ENCODE measurements at places on chromosomes 2 and 18.

DNA sequence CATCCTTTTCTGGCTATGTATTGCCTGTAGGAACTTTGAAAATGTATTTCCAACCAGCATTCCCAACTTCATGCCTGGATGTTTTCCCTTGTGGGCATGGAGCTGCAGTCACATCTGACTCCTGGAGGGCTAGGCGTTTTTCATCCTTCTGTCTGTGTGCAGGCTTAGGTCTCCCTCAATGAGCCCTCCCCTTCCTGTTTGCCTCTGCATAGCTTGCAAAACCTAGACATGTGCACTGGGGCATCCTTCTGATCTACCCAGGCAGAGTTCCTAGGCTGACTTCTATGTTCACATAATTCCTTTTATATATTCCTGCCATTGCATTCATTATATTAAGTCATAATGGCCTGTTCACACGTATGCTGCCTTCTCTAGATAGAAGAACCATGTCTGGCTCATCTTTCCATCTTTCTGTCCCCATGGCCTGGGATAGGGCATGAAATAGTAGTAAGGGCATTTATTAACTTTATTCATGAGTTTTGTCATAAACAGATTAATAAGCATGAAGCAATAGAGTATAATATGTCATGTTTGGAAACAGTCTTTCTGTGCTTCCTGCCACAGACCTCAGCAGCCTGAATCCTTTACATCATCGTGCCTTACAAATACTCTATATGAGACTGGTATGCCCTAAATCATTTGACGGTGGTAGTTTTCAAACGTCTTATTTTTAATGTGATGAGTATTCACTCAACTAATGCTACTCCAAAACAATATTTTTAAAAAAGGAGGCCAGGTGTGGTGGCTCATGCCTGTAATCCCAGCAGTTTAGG, 195.6 kb downstream of the TGIF1 start:
- no peak overlapping the region for H3K27ac ChIP-seq
- H3K36me3 ChIP-seq = no peaks in the 10 kb centered on the region

GRCh38 chr2:27060323-27060722, 8.9 kb downstream of the AGBL5 start:
- H3K27ac ChIP-seq = no peak overlapping the region
- peaks cover 33% of the 10 kb centered on the region for H3K36me3 ChIP-seq
- DNase-seq = no peak

- peaks cover 17% of the 10 kb centered on the region for H3K4me1 ChIP-seq
- no peak for DNase-seq
- H3K4me3 ChIP-seq = peak overlapping the region; percentile 52
- no peaks in the 10 kb centered on the region for H3K36me3 ChIP-seq
- no peak overlapping the region for H3K27ac ChIP-seq
Observed at GRCh38 chr2:71455741-71456569, 2.6 kb downstream of the DYSF start.

- DNase-seq = no peak
- H3K4me3 ChIP-seq = peak overlapping the region; percentile 86
- H3K27me3 ChIP-seq = peaks cover 44% of the 10 kb centered on the region
- peaks cover 17% of the 10 kb centered on the region for H3K36me3 ChIP-seq
- peaks cover 35% of the 10 kb centered on the region for H3K4me1 ChIP-seq
Observed at GRCh38 chr2:169365029-169365480, 2.7 kb upstream of the LRP2 start.

DNA sequence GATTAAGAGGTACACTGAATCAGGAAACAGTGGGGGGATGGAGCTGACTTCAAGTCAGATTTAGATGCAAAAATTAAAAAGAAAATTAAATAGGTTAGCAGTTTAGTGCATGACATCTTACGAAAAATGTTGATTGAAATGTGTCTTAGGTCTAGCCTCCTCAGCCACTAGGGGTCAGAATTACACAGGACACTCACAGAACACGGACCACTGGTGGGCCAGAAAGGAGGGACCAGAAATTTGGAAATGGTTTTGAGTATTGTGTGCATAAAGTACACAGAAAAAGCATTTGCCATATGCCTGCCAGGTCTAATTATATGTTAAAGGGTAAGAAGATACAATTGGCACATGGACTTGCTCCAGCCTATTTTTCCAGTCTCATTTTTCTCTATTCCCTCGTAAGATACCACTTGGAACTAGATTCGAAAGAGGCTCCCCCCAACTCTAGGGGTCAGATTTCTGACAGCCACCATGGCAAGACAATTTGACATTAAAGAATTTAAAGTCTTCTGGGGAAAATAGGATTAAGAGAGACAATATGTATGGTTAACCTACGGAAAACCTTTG, 550.2 kb upstream of the SETBP1 start:
- no peak for DNase-seq
- H3K36me3 ChIP-seq = no peaks in the 10 kb centered on the region
- no peak overlapping the region for H3K27ac ChIP-seq
- no peak overlapping the region for H3K4me3 ChIP-seq

GRCh38 chr2:51258301-51258700, 226.4 kb upstream of the NRXN1 start:
- no peaks in the 10 kb centered on the region for H3K36me3 ChIP-seq
- no peaks in the 10 kb centered on the region for H3K27me3 ChIP-seq
- H3K4me3 ChIP-seq = no peak overlapping the region
- H3K4me1 ChIP-seq = no peaks in the 10 kb centered on the region
- DNase-seq = no peak

DNA sequence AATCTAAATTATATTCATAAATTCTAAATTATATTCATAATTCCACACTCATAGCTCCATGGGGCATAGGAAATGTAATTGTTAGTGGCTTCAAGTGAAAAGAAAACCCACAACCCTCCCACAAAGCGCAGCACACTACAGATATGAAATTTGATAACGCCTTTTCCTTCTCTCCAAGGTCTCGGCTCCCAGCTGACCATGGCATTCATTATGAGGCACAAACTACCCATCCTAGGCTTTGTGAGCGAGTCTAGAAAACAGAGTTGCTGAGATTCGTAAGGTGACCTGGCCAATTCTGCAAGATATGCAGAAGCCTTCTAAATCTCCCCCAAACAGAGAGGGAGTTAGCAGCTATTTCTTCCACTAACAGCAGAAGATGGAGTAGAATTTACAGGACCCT, 5.4 kb downstream of the NPPC start:
- DNase-seq = no peak
- peaks cover 4% of the 10 kb centered on the region for H3K36me3 ChIP-seq
- peaks cover 53% of the 10 kb centered on the region for H3K27me3 ChIP-seq
- H3K4me1 ChIP-seq = peaks cover 4% of the 10 kb centered on the region
- no peak overlapping the region for H3K4me3 ChIP-seq

GRCh38 chr2:216015722-216016464, 2.5 kb upstream of the MREG start:
- H3K36me3 ChIP-seq = peaks cover 2% of the 10 kb centered on the region
- DNase-seq = peak; percentile 43
- peak overlapping the region; percentile 83 for H3K27ac ChIP-seq
- peak overlapping the region; percentile 46 for H3K4me3 ChIP-seq
- H3K27me3 ChIP-seq = no peaks in the 10 kb centered on the region

DNA sequence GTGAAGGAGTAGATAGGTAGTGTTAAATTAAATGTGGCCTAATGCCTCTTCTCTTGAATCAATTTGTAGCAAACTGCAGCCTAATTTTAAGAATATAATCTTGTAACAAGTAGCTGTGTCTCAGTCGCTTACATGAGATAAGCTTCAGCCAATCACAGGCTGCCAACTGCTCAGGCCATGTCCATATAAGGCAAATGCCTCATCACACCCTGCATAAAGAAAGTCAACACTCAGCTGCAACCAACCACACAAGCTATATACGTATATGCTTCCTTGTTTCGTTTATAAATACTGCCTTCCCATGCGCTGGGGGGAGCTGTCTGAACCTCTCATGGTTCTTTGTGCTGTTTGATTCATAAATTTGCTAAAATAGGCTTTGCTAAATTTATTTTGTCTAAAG, 476.3 kb downstream of the TRIB2 start:
- H3K27me3 ChIP-seq = no peaks in the 10 kb centered on the region
- no peaks in the 10 kb centered on the region for H3K4me1 ChIP-seq
- no peaks in the 10 kb centered on the region for H3K36me3 ChIP-seq
- no peak for DNase-seq
- H3K27ac ChIP-seq = no peak overlapping the region

DNA sequence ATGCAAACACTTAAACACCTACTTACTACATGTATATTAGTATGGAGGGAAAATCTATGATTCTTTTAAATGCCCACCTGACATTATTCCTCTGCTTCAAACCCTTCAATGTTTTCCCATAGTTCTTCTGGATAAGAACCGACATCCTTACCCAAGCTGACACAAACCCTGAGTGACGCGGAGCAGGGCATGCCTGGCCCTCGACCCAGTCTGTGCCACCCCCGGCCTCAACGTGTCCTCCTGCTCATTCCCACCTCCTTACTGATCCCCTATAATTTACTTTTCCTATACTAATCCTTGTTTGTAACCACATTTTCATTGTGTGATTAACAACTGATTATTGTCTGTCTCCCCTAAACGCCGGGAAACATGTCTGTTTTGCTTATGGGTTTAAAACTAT, 17.5 kb downstream of the KIDINS220 start:
- peaks cover 41% of the 10 kb centered on the region for H3K36me3 ChIP-seq
- no peak overlapping the region for H3K4me3 ChIP-seq
- no peak for DNase-seq
- H3K27me3 ChIP-seq = no peaks in the 10 kb centered on the region
- H3K4me1 ChIP-seq = peaks cover 8% of the 10 kb centered on the region

- DNase-seq = no peak
- H3K36me3 ChIP-seq = no peaks in the 10 kb centered on the region
- H3K4me3 ChIP-seq = no peak overlapping the region
- H3K27me3 ChIP-seq = no peaks in the 10 kb centered on the region
- peaks cover 13% of the 10 kb centered on the region for H3K4me1 ChIP-seq
Observed at GRCh38 chr2:54404270-54404669, 51.9 kb upstream of the SPTBN1 start.

- H3K36me3 ChIP-seq = no peaks in the 10 kb centered on the region
- no peak overlapping the region for H3K27ac ChIP-seq
- peaks cover 1% of the 10 kb centered on the region for H3K27me3 ChIP-seq
- DNase-seq = peak; percentile 72
- H3K4me1 ChIP-seq = peaks cover 7% of the 10 kb centered on the region
Observed at GRCh38 chr2:26503231-26503880, 25.4 kb upstream of the OTOF start.

- H3K27ac ChIP-seq = no peak overlapping the region
- H3K27me3 ChIP-seq = no peaks in the 10 kb centered on the region
- no peak overlapping the region for H3K4me3 ChIP-seq
- H3K4me1 ChIP-seq = peaks cover 7% of the 10 kb centered on the region
Observed at GRCh38 chr2:231088754-231089153, 32.1 kb downstream of the PSMD1 start.

DNA sequence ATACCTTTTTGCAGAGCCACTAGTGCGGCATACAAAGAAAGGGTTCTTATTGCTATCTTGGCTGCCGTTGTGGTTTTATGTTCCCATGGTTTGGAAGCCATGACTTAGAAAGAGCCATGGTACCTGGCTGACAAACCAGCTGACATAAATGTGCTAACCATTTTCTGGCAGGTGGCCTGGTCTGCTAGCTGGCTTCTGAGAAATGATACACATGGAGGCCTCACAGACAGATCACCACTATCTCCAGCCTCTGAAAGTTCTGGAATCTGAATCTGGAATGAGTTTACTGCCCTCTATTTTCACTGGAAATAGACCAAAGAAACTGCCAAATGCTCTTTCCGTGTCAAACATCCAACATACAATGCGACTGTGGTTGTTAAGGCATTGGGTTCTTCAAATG, 123.7 kb downstream of the QPCT start:
- no peak overlapping the region for H3K27ac ChIP-seq
- H3K36me3 ChIP-seq = no peaks in the 10 kb centered on the region
- H3K4me3 ChIP-seq = no peak overlapping the region
- DNase-seq = no peak

DNA sequence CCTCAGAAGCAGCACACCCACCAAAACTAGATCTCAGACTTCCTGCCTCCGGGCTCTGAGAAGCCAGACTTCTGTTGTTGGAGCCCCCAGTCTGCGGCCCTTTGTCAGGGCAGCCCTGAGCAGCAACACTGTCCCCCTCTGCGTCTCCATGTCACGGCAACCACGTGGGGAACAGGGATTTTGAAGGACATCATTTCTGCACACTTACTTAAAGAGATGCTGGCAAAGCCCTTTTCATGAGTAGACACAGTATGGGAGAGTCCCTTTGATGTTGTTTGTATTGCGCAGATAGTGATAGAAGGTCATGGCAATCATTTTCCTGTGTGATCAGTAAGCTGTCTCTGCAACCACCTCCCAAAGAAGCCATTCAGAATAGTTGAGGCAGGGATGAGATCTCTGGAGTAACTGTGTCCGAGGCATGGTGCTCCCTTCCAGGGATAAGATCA, 69.1 kb upstream of the ID2 start:
- no peak overlapping the region for H3K4me3 ChIP-seq
- no peak for DNase-seq
- no peaks in the 10 kb centered on the region for H3K36me3 ChIP-seq
- peaks cover 16% of the 10 kb centered on the region for H3K4me1 ChIP-seq
- H3K27ac ChIP-seq = no peak overlapping the region
- peaks cover 10% of the 10 kb centered on the region for H3K27me3 ChIP-seq

GRCh38 chr18:76986406-76986805, 146.2 kb downstream of the MBP start:
- H3K4me3 ChIP-seq = no peak overlapping the region
- no peak for DNase-seq
- H3K36me3 ChIP-seq = peaks cover 4% of the 10 kb centered on the region
- no peaks in the 10 kb centered on the region for H3K27me3 ChIP-seq
- H3K27ac ChIP-seq = no peak overlapping the region

DNA sequence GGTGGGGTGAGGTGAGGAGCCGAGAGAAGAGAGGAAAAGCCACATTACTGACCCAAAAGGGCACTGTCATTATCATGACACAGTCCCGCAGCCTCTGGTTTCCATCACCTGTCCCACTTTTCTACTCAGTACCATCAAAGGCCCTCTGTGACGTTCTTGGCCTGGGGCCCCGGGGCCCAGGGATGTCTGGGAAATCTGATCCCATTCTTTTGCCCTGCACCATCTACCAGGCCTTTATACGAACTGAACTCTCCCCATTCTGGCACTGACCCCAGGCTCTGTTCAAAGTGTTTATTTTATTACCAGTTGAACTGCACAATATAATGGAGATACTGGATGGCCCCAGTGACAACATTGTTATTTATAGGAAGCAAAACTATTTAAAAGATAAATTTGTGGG, 89.1 kb downstream of the COL6A3 start:
- H3K36me3 ChIP-seq = no peaks in the 10 kb centered on the region
- H3K27ac ChIP-seq = no peak overlapping the region
- no peaks in the 10 kb centered on the region for H3K4me1 ChIP-seq
- no peak for DNase-seq
- peaks cover 10% of the 10 kb centered on the region for H3K27me3 ChIP-seq

DNA sequence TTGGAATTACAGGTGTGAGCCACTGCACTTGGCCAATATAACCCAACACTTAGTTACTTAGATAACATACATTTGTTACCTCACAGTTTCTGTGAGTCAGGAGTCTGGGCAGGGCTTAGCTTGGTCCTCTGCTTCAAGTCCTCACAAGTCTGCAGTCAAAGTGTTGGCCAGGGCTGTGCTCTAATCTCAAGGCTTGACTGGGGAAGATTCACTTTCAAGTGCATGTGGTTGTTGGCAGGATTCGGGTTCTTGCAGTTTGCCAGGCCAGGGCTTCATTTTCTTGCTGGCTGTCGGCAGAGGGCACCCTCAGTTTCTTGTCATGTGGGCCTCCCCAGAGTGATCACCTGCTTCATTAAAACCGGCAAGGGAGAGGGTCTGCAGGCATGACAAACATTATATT, 103.7 kb downstream of the SLC4A3 start:
- no peaks in the 10 kb centered on the region for H3K4me1 ChIP-seq
- no peak overlapping the region for H3K27ac ChIP-seq
- peaks cover 39% of the 10 kb centered on the region for H3K27me3 ChIP-seq
- DNase-seq = no peak
- H3K36me3 ChIP-seq = no peaks in the 10 kb centered on the region
